Activated effector memory CD4-positive, alpha-beta T cell treated with Interleukin-2 at 50 U/mL for 16 hours (primary cell): ENCODE measurements at places on chromosomes 1 and 21.

DNA sequence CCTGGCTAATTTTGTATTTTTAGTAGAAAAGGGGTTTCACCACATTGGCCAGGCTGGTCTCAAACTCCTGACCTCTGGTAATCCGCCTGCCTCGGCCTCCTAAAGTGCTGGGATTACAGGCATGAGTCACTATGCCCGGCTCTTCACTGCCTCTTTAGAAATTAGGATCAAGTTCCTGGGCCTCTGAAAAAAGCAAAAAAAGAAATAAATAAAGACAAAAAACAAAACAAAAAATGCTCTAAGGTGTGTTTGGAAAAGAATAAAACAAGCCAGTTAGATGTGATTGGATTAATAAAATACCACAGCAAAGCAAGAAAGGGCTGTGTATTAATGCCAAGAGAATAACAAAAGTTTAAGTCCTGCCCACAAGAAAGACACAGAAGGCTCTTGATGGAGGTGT is 4.2 kb upstream of the ABCB10 start:
- DNase-seq, result no peak

DNA sequence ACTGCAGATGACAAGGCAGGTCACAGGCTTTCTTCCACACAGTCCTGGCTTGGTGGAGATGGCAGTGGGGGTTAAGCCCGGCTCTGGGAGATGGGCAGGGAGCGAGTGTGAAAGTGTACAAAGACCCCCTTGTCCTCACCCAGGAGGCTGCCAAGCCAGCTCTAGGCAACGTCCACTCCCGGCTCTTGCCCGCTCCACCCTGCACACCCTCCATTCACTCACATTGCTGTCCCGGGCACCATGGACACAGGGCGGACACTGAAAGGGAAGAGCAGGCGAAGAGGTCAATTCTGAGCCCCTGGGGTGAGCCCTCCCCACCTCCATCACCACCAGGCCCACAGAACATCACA is 8.9 kb downstream of the COL16A1 start:
- no peak for DNase-seq

DNA sequence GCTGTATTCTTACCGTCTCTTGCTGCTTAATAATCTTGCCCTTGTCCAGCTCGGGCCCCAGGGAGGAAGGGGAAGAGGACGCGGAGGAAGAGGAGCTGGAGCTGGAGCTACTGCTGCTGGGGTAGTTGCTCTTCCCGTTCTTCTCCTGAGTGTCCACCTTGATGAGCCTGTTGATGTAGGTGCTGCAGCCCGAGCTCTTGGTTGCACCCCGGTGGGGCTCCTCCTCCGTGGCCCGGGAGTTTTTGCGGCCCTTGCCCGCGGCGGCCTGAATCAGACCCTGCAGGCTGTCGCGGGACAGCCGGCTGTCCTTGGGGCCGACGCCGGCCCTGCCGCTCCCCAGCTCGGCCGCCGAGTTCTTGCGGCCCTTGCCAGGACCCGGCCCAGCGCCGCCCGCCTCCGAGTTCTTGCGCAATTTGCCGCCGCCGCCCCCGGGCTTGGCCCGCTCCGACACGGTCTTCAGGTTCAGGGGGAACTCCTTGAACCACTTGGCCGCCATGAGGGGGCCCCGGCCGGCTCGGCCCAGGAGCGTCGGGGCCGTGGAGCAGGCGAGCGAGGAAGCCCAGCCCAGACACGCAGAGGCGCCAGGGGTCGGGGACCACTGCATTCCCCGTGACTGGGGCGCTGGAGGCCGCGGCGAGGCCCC is 475 bp upstream of the TDRD10 start:
- DNase-seq, result no peak

- no peak for DNase-seq
Measured at GRCh38 chr1:39647247-39647646, 7.8 kb upstream of the HEYL start.

- no peak for DNase-seq
Measured at GRCh38 chr1:240962086-240962485, 350.1 kb upstream of the GREM2 start.

DNA sequence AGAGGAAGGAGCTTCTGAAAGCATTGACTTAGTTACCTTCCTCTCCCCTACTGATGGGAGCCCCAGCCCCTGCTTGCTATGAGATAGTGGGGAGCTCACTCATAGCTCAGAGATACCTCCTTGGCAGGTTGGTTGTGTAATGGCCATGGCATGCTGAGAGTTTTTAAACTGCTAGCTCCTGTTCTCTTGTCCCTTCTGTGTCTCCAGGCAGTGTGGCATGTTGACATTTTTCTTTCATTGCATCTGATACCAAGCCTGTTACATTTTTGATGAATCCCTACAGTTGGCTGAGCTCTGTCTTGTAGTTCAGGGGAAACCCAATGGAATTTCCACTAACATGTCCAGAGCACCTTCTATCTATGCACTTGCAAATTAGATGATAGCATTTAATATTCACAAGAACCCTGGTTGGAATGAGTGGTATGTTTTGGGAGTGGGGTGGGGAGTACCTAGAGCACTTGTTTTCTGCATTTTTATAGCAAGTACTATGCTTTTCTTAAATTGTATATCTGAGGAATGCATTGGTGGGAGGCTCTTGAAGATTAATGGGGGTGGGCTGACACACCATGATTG is 39.1 kb upstream of the EFCAB14 start:
- no peak for DNase-seq

GRCh38 chr1:8583031-8583430 is 234.4 kb downstream of the RERE start:
- DNase-seq, result no peak

DNA sequence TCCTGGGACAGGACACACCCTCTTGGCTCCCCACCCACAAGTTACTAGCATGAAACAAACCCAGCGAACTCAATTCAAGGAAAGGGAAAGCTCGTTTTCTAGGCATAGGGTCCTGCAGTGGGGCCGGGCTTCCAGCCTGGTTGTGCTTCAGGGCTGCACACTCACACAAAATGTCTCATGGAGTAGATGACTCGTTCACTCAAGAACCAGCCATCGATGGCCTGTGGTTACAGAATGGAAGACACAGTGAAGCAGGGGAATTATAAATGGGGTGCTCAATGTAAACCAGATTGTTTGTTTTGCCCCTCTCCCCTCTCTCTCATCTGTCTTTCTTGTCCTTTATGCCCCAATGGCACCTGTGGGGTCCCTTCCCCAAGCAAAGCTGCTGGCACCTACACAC is 56.0 kb upstream of the COX20 start:
- DNase-seq, result no peak

GRCh38 chr1:174818014-174818616 is 181.6 kb upstream of the CACYBP start:
- DNase-seq, result no peak

- no peak for DNase-seq
Measured at GRCh38 chr1:9248341-9249262, 14.0 kb downstream of the H6PD start.
